ENCODE measurements at places on chromosomes 4 and X.

GRCh38 chr4:100208964-100209363 lies 18.7 kb upstream of the DDIT4L start:
- DNase-seq = no peak

GRCh38 chrX:71870208-71871098 lies 40.2 kb upstream of the NHSL2 start:
- no peak for DNase-seq

DNA sequence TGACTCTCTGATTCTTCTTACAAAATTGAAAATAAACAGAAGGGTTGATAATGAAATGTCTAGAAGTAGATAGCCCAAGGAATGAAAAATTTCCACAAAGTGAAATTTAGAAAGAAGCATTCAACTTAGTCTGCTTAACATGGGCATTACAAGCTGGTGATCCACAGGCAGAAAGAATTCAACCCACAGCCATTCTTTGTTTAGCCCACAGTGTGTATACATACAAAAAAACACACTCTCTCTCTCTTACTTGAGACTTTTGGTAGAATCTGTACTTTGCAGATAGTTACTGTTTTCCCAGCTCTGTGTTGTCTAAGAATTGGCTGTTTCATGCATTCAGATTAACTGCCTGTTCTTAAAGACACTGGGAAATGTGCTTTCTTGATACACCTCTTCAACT lies 159.8 kb downstream of the SLC4A4 start:
- DNase-seq = no peak

DNA sequence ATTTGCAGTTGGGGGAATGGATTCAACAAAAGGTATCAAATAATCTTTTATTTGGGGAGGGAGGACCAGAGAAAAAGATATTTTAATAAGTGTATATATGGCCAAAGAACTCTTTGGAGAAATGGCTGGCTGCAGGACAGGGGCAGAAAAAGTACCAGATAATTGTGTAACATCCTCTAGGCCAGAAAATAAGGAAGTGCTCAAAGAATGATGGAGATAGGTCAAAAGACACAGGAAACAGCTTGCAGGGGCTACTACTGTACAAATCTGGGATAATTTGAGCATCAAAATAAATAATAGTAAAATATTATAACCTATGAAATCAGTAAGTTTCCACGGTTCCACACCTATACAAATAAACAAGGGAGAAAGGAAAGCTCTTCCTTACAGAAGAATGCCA lies 34.8 kb downstream of the KLHL5 start:
- DNase-seq = no peak

DNA sequence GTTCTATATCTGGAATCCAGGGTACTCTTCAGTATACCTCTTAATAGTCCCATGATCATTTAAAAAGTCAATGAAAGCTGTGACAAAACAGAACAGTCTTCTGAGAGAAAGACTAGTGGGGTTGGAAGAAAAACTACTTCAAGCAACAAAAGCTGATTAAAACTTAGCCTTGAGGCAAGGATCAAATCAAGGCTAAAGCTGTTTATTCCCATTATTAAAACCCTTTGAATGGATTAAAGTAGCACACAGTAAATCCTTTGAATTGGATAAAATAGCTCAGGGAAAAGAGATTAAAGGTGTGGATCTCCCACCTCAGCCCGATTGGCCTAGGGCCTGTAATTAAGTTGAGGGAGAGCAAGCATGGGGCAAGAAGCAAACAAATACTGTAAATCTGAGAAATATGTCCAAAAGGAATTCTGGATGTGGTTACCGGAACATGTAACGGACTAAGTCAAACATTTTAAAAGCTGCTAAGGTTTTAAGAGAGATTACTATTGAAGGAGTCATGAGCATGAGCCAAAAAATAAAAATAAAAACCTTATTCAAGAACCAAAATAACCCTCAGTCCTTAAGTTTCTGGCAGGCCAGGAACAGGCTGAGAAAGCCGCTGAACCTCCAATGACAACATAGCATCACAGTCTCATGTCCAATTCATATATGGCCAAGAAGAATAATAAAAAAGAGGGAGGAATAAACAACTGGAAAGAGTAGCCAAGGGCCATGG lies 257.3 kb upstream of the NEIL3 start:
- no peak for DNase-seq

- no peak for DNase-seq
These were observed 34.6 kb upstream of the DCAF8L2 start for GRCh38 chrX:27555514-27555913.

DNA sequence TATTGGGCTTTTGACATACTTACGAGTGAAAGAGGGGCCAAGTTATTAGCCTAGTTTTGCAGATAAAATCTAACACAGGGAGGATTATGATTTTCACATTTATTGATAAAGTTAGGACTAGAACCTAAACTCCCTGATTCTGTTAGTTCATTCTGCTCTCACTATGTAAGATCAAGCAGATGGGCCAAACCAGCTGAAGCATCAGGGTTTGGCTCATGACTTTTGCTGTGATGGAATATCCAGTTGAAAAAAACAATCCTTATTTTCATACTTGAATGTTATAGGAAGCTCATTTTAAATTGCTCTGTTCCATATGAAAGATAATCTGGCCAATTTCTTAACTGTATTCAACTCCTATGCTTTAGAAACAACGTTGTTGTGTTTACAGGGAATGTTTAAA lies 21.2 kb downstream of the SPRY1 start:
- no peak for DNase-seq

- DNase-seq = no peak
These were observed 31.5 kb upstream of the ELF2 start for GRCh38 chr4:139208404-139208945.
